GM18507 (cell line): ENCODE measurements at places on chromosomes 13 and 19.

DNA sequence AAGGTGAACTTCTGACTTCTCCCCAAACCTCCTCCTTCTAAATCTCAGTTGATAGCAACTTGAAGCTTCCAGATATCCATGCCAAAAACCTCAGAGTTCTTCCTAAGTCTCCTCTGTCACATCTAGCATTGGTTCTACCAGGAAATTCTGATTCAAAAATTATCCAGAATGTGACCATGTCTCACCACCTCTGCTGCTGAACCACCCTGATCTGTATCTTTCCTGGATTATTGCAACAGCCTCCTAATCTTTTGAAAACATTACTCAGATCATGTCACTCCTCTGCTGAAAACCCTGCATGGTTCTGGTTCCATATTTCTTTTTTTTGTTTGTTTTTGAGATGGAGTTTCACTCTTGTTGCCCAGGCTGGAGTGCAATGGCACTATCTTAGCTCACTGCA lies 78.7 kb upstream of the TNFSF11 start:
- no peak for DNase-seq

GRCh38 chr13:97004096-97004876 lies 10.0 kb upstream of the OXGR1 start:
- DNase-seq, result no peak

- no peak for DNase-seq
Observed at GRCh38 chr19:54262066-54262465, 5.0 kb upstream of the LILRB5 start.

GRCh38 chr19:13095934-13096927 lies 6.4 kb downstream of the LYL1 start:
- DNase-seq, result no peak

DNA sequence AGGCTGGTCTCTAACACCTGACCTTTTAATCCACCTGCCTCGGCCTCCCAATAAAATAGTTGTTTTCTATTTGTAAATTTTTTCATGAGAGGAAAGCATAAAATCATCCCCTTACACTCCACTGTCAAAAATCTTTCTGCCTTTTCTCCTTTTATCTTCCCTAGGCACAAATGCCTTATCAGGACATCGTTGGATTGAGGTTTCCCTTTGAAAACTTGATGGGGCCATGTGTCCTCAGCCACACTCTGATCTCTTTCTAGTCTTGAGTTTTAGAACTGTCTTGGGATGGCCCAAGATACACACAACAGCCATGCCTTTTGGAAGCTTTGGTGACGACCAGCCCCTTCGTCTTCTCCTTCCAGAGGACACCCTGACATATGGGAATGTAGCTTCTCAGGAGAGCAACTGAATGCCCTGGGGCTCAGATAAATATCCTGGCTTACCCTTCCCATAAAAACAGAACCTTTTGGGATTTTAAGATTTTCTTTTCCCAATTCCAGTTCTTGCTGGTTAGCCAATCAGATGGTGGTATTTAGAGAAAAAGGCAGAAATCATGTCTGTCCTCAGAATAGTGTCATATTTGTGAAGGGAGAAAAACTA lies 112.4 kb downstream of the ZNF429 start:
- DNase-seq, result no peak

- no peak for DNase-seq
Observed at GRCh38 chr13:102582256-102582655, 14.5 kb upstream of the TPP2 start.

DNA sequence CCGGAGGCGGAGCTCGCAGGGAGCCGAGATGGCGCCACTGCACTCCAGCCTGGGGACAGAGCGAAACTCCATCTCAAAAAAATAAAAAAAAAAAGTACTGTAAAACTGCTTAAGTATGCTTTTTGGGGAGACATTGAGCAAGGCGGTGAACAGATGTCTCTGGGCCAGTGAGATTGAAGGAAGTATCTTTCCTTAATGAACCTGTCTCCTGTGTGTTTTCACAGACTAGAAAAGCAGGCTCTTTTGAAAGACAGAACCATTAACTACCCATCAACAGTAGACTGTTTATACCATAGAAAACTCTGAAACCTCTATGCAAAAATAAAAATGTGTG lies 1.5 kb upstream of the ECH1 start:
- no peak for DNase-seq

- no peak for DNase-seq
Observed at GRCh38 chr13:69264362-69265334, 843.0 kb upstream of the ATXN8OS start.

GRCh38 chr19:8361921-8362793 lies 1.8 kb upstream of the ANGPTL4 start:
- DNase-seq, result no peak

GRCh38 chr13:70183041-70183440 lies 74.8 kb upstream of the KLHL1 start:
- DNase-seq, result no peak

DNA sequence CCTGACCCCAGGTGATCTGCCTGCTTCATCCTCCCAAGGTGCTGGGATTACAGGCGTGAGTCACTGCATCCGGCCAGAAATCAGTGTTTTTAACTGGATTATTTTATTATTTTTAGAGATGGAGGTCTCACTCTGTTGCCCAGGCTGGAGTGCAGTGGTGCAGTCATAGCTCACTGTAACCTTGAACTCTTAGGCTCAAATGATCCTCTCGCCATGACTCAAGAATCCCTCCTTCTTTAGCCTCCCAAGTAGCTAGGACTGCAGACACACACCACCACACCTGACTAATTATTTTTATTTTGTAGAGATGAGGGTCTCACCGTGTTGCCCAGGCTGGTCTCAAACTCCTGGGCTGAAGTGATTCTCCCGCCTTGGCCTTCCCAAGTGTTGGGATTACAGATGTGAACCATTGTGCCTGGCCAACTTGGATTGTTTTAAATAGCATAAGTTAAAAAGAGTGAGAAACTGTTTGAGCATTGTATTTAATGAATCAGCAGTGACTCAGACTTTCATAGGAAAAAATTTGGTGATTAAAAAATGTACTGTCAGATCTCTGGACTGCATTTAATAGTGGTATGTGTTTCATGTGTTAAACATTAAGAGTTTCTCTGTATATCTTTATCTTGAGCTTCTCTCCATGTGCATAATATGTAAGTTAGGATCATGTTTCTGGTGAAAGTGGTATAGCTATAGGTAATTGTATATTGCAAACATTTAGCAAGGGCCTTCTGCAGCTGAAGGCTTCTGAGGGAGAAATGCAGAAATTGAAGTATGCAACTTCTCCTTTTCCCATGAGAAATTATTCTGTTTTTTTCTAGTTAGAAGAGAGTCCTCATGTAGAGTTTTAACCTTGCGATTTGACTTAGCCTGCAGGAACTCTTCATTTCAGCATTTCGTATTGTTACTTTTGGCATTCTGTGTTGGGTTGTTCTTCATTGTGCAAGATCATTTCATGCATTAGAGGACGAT lies 121.2 kb downstream of the PCCA start:
- DNase-seq, result no peak

GRCh38 chr19:18131841-18132596 lies 20.9 kb upstream of the PIK3R2 start:
- no peak for DNase-seq

GRCh38 chr19:41096353-41096752 lies 8.1 kb downstream of the CYP2A13 start:
- DNase-seq, result no peak

GRCh38 chr13:39490136-39490535 lies 112.9 kb downstream of the LHFPL6 start:
- DNase-seq, result no peak

- no peak for DNase-seq
Observed at GRCh38 chr13:105502193-105502592, 1033.3 kb downstream of the EFNB2 start.

DNA sequence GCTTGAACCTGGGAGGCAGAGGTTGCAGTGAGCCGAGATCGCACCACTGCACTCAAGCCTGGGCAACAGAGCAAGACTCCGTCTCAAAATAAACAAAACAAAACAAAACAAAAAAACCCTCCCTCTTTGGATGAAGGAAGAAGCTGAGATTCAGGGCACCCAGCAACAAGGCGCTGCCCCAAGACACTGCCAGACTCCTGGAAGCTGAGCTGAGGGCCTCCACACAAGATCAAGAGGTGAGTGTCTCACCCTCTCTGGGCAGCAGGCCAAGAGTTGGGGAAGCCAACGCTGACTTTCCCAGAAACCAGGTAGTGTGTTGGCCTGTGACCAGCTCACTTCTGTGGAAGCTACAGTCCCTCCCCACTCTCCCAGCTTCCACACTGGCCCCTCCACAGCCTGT lies 3.7 kb upstream of the TYROBP start:
- DNase-seq, result no peak

DNA sequence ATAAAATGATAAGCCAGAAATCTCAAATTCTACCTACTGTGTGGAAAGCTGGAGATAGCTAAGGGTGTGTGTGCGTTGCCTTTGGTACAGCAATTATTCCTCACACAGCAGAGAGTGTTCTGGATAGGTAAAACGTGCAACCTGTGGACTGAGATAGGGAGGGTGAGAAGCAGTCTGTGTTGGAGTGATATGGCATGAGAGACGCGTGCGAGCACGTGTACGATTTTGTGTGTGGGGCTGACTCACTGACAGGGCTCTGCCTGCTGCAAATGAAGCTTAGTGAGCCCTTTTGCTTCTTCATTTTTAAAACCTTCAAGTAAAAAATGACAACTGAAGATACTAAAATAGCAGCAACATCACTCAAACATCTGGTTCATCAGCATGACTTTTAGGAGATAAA lies 35.7 kb upstream of the SLC10A2 start:
- no peak for DNase-seq

DNA sequence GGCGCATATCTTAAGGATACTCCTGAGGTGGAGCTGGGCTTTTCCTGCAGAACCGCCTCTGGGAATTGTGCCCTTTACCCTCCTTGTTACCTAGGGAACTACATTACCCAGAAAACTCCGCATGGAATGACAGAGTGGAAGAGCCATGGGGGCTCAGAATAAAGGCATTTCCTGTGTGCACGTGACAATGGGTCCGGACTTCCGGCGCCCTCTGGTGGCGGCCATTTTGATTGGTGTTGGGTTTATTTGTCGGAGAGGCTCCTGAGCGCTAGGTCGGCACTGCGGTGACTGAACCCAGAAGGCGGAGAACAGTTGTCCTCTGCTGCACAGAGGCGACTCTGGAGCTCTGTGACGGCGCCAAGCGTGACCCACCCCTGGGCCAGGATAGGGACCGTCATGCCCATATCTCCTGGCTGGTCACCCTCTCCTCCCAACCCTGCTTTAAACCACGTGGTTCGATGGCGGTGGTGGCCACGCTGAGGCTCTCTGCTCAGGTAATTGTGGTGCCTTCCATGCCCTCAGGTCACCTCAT lies at the start of gene ZNF587B:
Gene ZNF587B, plus strand, starts transcription at position 229 of the 532 bp plus-strand sequence. Its CDS starts 230 bp downstream, at position 459.
- DNase-seq, result no peak

GRCh38 chr13:106594980-106595379 lies 27.0 kb upstream of the ARGLU1 start:
- no peak for DNase-seq

DNA sequence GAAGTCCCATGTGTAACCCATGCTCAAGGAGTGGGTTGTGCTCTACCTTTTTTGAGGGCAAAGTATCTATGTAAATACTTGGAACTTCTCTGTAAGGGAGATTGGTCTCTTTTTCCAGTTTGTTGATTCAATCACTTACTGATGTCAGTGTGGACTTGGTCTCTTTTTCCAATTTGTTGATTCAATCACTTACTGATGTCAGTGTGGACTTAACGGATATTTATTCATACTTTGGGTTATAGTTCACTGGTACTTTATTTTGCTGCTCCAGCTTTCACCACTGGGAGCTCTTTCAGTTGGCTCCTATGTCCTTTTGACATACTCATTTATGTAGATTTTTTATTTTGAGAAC lies 36.4 kb downstream of the COG3 start:
- no peak for DNase-seq

GRCh38 chr19:41245843-41246242 lies 18.3 kb upstream of the HNRNPUL1 start:
- no peak for DNase-seq

DNA sequence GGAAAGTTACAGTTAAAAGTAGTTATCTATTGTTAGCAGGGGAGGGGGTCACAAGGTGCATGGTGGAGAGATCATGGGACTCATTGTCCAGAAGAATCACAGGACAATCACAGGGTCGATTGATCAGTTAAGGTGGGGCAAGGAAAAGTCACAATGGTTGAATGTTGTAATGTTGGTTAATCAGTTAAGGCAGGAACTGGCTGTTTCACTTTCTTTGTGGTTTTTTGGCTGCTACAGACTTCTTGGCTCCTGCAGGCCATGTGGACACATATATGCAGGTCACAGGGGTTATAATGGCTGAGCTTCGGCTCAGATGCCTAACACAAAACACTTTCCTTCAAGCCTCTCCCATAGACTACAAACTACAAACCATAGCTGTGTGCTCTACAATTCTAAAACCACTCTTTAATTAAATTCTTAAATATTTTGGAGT lies 6.9 kb upstream of the ZNF431 start:
- no peak for DNase-seq

GRCh38 chr13:107066355-107066754 lies 498.4 kb upstream of the ARGLU1 start:
- DNase-seq, result no peak

DNA sequence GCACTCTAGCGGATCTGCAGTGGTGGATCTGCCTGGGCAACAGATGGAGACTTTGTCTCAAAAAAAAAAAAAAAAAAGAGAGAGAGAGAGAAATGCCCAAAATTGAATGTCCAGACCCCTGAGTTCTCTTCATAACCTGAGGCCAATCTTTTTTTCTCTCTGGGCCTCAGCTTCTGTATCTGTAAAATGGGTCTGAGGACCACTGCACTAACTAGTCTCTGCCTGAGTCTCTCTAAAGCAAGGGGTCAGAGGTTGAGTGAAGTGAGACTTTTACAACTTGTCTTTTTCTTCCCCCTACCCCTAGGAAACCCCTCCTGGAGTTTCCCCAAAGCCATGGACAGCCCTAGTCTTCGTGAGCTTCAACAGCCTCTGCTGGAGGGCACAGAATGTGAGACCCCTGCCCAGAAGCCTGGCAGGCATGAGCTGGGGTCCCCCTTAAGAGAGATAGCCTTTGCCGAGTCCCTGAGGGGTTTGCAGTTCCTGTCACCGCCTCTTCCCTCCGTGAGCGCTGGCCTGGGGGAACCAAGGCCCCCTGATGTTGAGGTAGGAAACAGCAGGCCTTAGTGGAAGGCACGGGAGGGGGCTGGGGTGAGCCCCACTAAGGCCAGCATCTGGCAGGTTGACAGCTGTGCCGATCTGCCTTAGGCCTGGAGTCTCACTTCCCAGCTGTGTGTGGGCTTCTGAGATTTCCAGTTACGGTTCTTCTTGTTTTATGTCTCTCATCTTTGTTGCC lies 1.8 kb downstream of the TMEM91 start:
- DNase-seq, result peak; percentile 14

DNA sequence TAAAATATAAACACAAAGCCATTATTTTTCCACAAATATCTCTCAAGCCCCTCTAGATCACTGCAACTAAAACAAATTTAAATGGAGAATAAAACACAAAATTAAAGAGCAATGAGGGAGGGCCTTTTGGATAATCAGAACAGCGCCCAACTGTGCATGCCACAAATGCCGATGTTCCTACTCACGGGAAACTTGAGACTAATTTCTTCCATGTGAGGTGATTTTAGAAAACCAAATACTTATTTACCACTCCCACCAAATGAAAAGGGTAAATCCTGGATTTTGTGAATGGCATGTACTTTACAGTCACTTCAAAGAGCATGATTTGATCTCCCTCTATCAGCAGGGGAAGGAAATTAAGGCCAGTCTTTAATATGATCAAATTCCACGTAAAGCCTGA lies 74.8 kb downstream of the SLC7A1 start:
- DNase-seq, result no peak
